ENCODE measurements at places on chromosomes 5 and 9. TPM values are rescaled to one million over a fixed set of nuclear protein-coding genes. Genes with fewer than 3 reads are reported as not detected.
A peak's percentile ranks its signal among the peaks of the same experiment; 100 is the strongest.

GRCh38 chr5:178476531-178476930 lies 113.7 kb downstream of the COL23A1 start:
- H3K27me3 ChIP-seq, result no peaks in the 10 kb centered on the region
- no peak for DNase-seq
- H3K27ac ChIP-seq, result no peak overlapping the region
- no peak overlapping the region for H3K4me3 ChIP-seq
- no peaks in the 10 kb centered on the region for H3K36me3 ChIP-seq

- no peak for DNase-seq
- H3K27me3 ChIP-seq, result no peaks in the 10 kb centered on the region
- no peaks in the 10 kb centered on the region for H3K36me3 ChIP-seq
- H3K4me1 ChIP-seq, result no peaks in the 10 kb centered on the region
- H3K27ac ChIP-seq, result no peak overlapping the region
Observed at GRCh38 chr5:5155617-5156016, 15.5 kb downstream of the ADAMTS16 start.

DNA sequence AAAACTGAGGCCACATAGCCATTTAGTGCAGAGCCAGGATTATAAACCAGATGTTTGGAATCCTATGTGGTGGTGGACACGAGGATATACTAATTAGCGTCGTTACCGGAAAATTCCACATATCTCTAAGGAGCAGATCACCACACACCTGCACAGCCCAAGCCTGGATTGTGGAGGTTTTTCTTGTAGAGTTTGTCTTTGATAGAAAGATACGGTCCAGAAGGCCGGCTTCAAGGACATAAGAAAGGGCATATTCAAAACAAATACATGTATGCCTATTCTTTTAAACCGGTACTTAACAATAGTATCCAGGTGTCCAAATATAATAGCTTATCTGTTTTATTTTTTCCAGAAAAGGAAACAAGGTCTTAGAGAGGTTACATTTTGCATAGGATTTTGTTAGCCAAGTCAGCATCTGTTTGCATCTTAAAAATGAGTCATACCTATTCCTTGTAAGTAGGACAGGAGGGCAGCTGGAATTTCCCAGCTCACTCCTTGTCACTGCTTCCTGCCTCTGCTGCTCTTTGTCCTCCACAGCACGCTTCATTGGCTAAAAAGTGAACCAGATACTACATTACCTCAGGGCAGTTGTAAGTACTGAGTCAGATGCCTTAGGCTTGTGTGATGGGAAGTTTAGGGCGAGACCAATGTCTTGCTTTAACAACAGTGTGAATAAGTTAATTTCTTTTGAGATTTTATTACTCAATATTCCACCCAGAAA lies 3.6 kb downstream of the TMC1 start:
- no peak overlapping the region for H3K4me3 ChIP-seq
- H3K4me1 ChIP-seq, result no peaks in the 10 kb centered on the region
- no peaks in the 10 kb centered on the region for H3K27me3 ChIP-seq
- H3K36me3 ChIP-seq, result no peaks in the 10 kb centered on the region
- DNase-seq, result peak; percentile 21

DNA sequence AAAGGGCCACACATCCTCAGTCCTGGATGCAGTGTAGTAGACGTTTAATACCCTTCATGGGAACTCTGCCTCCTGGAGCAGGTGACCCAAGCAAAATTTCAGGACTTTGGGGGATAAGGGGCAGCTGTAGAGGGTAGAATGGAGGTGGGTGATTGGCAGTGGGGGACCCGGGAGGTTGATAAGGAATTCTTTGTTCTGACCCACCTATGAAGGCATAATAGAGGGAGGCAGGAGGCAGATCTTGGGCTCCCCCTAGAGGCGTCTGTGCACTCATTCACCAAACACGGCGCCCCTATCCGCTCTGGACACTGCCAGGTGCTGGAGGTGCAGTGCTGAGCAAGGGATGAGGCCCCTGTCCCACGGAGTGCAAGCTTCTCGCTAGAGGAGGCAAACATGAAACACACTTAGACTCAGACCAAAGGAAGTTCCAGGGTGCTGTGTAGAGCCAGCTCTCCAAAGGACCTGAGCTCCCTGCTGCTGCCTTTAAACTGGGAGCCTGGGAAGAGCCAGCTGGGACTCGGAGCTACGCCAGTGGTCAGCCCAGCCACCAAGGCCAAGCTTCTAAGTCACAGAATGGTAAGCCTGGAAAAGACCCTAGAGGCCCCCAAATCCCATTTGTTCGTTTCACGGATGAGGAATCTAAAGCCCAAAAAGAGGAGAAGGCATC lies 7.7 kb downstream of the IL17B start:
- peaks cover 4% of the 10 kb centered on the region for H3K4me1 ChIP-seq
- H3K4me3 ChIP-seq, result no peak overlapping the region
- DNase-seq, result peak; percentile 79
- no peaks in the 10 kb centered on the region for H3K27me3 ChIP-seq
- no peak overlapping the region for H3K27ac ChIP-seq

GABRA1 gene
- not detected for total RNA-seq

DNA sequence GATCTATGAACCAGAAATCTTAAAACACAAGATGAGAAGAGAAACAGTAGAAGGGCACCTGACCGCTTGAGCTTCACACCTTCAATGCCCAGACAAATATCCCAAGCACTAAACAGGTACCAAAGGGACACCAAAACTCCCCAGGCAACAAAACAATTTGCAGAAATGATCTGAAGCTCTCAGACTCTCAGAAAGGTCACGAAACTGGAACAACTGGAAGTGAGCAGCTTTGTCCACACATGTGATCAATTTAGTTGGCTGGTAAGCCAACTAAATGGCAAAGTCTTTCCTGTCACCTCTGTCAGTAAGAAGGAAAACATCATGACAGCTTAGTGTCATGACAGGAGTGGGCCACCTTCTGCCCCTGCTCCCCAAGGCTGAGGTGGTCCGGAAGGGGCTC lies 4.1 kb downstream of the IPPK start:
- H3K4me1 ChIP-seq, result 0 out of 2 replicates have a peak, but pooled peaks cover 6% of the 10 kb centered on the region
- no peak overlapping the region for H3K27ac ChIP-seq
- no peak overlapping the region for H3K4me3 ChIP-seq
- no peaks in the 10 kb centered on the region for H3K27me3 ChIP-seq
- DNase-seq, result no peak

- no peak for DNase-seq
- H3K4me3 ChIP-seq, result no peak overlapping the region
- H3K27me3 ChIP-seq, result no peaks in the 10 kb centered on the region
- no peak overlapping the region for H3K27ac ChIP-seq
Observed at GRCh38 chr9:135083241-135083810, 4.1 kb upstream of the OLFM1 start.

ZDHHC11B gene
- 1.00 TPM for total RNA-seq

IL13 gene
- total RNA-seq, result not detected

- H3K4me1 ChIP-seq, result no peaks in the 10 kb centered on the region
- H3K4me3 ChIP-seq, result no peak overlapping the region
- H3K27me3 ChIP-seq, result no peaks in the 10 kb centered on the region
- peak; percentile 52 for DNase-seq
Observed at GRCh38 chr9:91954841-91955471, 4.9 kb upstream of the ROR2 start.

DNA sequence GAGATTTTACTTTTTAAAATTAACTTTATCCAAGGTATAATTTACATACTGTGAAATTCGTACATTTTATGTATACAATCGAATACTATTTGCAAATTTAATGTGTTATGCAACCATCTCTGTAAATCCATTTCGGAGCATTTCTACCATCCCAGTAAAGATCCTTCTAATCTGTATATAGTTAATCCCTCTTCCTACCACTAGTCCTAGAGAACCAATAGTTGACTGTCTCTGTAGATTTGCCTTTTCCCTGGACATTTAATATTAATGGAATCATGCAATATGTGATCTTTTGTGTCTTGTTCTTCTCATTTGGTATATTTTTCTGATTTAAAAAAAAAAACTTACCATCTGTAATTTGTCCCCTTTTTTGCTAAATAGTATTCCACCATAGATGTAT lies 74.8 kb downstream of the RAB24 start:
- no peaks in the 10 kb centered on the region for H3K36me3 ChIP-seq
- H3K27ac ChIP-seq, result no peak overlapping the region
- H3K4me3 ChIP-seq, result no peak overlapping the region
- H3K4me1 ChIP-seq, result no peaks in the 10 kb centered on the region
- no peak for DNase-seq
- H3K27me3 ChIP-seq, result no peaks in the 10 kb centered on the region

CERT1 gene
- total RNA-seq, result 42.7 TPM

BTNL8 gene
- 7.3 TPM for total RNA-seq

TMEM215 gene
- not detected for total RNA-seq

- H3K36me3 ChIP-seq, result no peaks in the 10 kb centered on the region
- H3K4me3 ChIP-seq, result no peak overlapping the region
- H3K27ac ChIP-seq, result no peak overlapping the region
- peak; percentile 28 for DNase-seq
- H3K4me1 ChIP-seq, result peaks cover 9% of the 10 kb centered on the region
- no peaks in the 10 kb centered on the region for H3K27me3 ChIP-seq
Observed at GRCh38 chr9:125758986-125759763, 12.0 kb downstream of the PBX3 start.

- no peaks in the 10 kb centered on the region for H3K27me3 ChIP-seq
- no peak overlapping the region for H3K4me3 ChIP-seq
- DNase-seq, result no peak
- H3K27ac ChIP-seq, result no peak overlapping the region
- H3K36me3 ChIP-seq, result no peaks in the 10 kb centered on the region
Observed at GRCh38 chr5:170219615-170220014, 13.2 kb upstream of the C5orf58 start.

SHROOM1 gene
- total RNA-seq, result 17.4 TPM

GPR150 gene
- total RNA-seq, result 0.21 TPM

DNA sequence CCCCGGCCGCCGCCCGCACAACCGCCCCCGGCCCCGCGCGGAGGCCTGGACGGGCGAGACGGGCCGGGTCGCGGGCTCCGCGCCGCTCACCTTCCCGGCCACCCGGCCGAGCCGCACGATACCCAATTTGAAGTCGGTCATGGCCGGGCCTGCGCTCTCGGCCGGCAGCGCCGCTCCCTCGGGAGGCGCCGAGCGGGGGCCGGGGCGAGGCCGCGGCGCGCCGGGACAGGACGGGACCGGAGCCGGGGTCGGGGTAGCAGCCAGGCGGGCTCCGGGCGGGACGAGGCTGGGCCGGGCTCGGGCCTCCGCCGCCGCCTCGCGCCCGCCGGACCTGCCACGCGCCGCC lies 216 bp downstream of the ZMYND19 start:
- H3K4me3 ChIP-seq, result peak overlapping the region; percentile 92
- H3K36me3 ChIP-seq, result peaks cover 2% of the 10 kb centered on the region
- H3K27me3 ChIP-seq, result no peaks in the 10 kb centered on the region
- no peak for DNase-seq
- peaks cover 8% of the 10 kb centered on the region for H3K4me1 ChIP-seq

AGXT2 gene
- total RNA-seq, result 0.21 TPM

Measured in Caco-2 (cell line).